SK-MEL-5 (cell line): ENCODE measurements at places on chromosomes 1 and 21.

GRCh38 chr1:184030433-184031091, 7.0 kb downstream of the COLGALT2 start:
- DNase-seq = peak; percentile 83

DNA sequence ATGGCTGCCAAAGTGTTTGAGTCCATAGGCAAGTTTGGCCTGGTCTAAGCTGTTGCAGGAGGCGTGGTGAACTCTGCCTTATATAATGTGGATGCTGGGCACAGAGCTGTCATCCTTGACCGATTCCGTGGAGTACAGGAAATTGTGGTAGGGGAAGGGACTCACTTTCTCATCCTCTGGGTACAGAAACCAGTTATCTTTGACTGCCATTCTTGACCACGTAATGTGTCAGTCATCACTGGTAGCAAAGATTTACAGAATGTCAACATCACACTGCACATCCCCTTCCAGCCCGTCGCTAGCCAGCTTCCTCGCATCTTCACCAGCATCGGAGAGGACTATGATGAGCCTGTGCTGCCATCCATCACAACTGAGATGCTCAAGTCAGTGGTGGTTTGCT, 215.8 kb upstream of the JUN start:
- DNase-seq = no peak

DNA sequence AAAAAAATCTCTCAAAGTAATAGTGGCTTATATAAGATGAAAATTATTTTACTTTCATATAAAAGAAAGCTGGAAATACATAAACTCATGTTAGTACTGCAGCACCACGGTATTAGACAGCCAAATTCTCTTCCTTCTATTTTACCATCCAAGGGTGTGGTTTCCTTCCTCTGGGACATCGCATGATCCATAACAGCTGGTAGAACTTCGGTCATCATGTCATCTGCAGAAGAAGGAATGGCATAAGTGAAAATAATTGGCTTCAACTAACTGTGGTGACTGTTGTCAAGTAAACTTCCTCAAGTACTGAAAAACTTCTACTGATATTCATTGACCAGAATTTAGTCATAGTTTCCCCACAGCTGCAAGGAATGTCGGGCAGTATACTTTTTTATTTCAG, 28.3 kb upstream of the IFI44L start:
- no peak for DNase-seq

DNA sequence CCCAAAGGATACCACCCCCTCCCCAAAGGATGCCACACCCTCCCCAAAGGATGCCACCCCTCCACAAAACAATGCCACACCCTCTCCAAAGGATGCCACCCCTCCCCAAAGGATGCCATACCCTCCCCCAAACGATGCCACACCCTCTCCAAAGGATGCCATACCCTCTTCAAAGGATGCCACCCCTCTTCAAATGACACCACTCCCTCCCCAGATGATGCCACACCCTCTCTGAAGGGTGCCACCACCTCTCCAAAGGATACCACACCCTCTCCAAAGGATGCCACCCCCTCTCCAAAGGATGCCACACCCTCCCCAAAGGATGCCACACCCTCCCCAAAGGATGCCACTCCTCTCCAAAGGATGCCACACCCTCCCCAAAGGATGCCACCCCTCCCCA, 21.6 kb upstream of the TRIM17 start:
- no peak for DNase-seq

DNA sequence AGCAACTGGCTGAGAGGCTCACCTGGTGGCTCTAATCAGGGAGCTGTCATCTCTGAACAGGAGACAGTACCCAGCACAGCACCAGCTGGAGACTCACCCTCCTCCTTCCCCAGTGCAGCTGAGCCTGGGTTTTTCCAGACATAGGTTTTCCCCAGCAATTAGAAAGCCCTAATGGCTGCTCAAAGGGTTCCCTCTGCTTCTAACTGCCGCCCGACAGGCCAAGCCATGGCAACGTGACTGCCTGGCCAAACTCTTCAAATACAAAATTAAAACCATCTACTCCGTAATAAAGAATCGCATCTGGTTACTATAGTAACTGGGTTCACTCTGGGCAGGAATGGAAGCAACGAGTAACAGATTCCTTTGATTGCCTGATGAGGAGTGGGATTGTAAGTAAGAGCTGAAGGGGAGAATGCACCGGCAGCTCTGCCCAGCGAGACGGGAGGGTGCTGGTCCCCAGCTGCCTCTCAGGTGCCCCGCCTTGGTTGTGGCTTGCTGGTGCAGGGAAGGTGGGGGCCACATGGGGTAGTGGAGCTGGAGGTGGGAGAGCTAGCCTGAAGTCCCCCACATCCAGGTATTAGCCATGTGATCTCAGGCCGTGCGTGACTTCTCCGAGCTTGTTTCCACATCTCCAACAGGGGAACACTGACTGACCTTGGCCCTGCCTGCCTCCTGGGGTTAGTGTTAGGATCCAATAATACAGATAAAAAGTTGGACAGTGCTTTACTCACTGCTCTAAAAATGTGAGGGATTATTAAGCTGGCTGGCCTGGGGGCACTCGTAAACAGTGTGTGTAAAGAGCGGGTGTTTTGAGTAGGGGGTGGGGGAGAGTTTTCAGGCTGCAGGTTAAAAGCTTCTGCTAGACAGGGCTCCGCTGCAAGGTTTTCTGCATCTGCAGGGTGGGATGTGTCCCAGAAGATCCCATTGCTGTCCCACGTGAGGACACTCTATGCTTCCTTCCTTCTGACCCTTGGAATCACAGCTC, 94.2 kb downstream of the KCNN3 start:
- no peak for DNase-seq

GRCh38 chr1:228902781-228903433, 167.6 kb downstream of the RHOU start:
- DNase-seq = peak; percentile 56

DNA sequence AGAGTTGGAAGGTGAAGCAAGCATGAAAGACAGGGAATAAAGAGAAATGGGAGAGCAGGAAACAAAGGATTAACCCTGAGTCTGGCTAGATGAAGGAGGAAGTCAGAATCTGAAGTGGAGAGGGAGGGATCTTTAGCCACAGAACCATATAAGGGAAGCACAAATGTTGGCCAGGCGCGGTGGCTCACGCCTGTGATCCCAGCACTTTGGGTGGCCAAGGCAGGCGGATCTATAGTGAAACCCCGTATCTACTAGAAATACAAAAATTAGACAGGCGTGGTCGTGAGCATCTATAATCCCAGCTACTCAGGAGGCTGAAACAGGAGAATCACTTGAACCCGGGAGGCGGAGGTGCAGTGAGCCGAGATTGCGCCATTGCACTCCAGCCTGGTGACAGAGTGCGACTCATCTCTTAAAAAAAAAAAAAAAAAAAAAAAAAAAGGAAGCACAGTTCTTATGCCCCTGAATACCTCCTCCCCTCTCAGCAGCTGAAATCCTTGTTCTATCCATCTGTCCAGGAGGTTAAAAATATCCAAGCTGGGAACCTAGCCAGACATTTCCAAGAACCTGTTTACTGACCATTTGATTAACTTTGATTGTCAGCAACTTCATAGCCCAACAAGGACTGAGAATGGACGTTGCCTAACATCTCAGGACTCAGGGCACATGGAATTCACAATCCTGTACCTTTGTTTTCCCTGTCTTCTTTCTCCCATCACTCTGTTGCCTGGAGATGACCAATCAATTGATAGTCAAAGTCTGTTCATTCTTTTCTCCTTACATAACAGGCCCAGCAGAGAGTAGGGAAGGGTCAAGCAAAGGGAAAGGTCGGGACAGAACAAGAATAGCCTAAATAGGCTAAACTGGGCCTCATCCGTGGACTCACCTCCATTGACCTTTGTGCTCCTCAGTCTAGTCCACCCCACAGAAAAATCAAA, 10.6 kb downstream of the TXNIP start:
- peak; percentile 26 for DNase-seq
